ENCODE measurements at places on chromosomes 5 and 9.

GRCh38 chr9:128244837-128245231, 31.0 kb downstream of the GOLGA2 start:
- no peak for DNase-seq

DNA sequence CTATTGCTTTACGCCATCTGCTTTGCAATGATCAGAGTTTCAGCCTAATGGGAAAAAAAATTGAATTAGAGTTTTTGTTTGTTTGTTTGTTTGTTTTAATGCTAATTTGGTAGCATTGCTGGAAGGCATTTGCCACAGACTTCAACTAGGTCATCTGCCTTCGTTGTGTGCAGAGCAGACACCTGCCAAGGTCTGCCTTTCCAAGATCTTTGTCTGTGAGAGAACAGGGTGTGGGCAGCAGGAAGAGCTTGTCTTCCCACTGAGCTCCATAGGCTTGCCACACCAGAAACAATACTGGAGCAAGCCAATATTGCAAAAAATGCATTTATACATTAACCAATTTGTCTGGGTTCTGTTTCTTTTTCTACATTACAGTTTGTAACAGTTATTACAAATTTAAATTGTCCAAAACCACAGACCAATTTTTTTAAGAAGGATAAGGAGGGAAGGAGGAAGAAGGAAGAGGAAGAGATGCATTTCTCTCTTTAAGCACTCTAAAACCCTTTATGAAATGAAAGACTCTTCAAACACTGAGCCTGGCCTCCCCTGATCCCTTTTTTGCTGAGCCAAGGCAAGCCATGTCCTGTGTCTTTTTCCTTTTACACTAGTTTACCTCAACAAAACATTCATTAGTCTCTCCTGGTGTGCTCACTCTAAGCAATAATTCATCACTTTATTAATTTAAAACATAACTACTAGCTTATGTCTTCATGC, 210.5 kb downstream of the SNX18 start:
- DNase-seq, result no peak

GRCh38 chr9:137804908-137805630, 72.5 kb upstream of the CACNA1B start:
- DNase-seq, result no peak

DNA sequence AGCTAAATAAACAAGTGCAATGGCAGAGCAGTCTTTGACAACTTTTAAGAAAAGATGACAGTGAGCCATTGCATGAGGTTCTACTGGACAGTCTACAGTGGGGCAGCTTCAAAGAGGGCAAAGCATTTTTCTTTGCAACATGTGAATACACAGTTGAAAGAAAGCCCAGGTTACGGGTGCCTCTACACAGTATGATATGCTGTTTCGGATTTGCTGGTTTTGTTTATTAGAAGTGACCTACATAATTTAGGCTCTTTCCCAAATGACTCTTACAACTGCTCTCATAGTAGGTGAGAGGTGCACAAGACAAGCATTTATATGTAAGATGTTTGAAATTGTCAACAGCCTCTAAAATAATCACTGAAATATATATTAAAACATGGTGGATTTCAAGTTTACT, 62.4 kb downstream of the MEF2C start:
- DNase-seq, result no peak

All from liver (tissue), 10 donors.